ENCODE measurements at places on chromosomes 7 and 10. TPM values are rescaled to one million over a fixed set of nuclear protein-coding genes. Genes with fewer than 3 reads are reported as not detected.

The ATP6V0E2 gene
- 76.2 TPM for total RNA-seq

DNA sequence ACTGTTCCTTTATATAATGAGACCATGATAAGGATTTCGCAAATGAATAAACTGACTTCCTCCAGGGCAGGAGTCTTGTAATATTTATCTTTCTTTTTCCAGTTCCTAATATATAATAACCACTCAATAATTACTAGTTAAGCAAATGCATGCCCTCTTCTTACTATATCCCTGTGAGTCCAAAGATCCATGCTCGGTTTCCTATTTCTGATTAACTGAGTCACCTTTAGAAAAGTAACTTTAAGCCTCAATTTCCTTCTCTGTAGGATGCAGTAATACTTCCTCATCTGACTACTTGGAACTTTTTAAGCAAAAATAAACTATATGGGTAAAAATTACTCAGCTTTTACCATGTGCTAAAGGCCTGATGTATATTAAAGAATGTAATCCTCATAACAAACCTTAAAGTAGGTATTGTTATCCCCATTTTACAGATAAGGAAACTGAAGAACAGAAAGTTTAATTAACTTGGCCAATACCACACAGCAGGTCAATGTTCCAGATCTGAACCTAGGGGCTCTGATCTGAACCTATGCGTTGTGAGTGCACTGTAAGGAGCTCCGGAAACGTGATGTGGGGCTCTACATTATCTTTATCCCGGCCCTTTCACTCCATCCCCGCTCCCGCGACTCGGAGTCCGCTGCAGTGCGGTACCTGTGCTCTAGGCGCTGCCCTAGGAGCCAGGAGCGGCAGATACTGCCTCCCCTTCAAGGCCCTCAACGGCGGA is 458 bp downstream of the COX15 start:
- no peak for DNase-seq
- peak overlapping the region; percentile 91 for H3K27ac ChIP-seq
- H3K36me3 ChIP-seq = no peaks in the 10 kb centered on the region
- no peaks in the 10 kb centered on the region for H3K27me3 ChIP-seq

DNA sequence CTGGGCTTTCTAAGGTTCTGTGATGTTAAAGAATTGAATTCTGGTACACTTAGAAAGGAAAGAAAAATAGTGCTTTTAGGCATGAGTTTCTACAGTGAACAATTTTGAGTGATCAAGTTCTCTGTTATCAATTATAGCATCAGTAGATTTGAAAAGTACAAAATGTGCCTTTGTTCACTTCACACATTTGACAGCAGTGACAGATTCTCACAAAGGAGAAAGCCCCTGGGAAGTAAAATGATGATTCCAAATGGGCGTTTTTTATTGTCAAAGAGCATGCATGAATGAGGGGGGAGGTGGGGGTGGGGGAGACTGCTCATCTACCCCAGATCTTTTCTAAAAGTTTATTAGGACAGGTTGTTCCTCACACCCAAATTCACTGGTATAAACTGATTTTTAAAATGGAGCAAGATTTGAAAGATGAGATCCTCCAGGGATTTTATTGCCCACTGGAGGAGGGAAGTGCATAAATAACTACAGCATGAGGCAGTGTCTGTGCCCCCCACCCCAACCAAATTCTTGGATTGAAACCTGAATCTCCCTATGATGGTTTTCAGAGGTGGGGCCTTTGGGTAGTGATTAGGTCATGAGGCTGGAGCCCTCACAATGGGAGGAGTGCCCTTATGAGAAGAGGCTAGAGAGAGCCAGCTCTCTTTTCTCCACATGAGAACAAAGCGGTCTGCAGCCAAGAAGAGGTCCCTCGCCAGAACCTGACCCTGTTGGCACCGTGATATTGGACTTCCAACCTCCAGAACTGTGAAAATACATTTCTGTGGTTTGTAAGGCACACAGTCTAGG is 79.5 kb downstream of the AOAH start:
- no peak overlapping the region for H3K27ac ChIP-seq
- no peak for DNase-seq
- H3K4me3 ChIP-seq = no peak overlapping the region

GRCh38 chr7:154876516-154876915 is 126.4 kb downstream of the PAXIP1 start:
- no peak for DNase-seq
- H3K4me3 ChIP-seq = no peak overlapping the region
- H3K27me3 ChIP-seq = no peaks in the 10 kb centered on the region
- no peaks in the 10 kb centered on the region for H3K4me1 ChIP-seq

- H3K4me1 ChIP-seq = no peaks in the 10 kb centered on the region
- no peaks in the 10 kb centered on the region for H3K27me3 ChIP-seq
- H3K4me3 ChIP-seq = no peak overlapping the region
- no peaks in the 10 kb centered on the region for H3K36me3 ChIP-seq
These were observed 317.3 kb downstream of the PRPF18 start for GRCh38 chr10:13904064-13904463.

DNA sequence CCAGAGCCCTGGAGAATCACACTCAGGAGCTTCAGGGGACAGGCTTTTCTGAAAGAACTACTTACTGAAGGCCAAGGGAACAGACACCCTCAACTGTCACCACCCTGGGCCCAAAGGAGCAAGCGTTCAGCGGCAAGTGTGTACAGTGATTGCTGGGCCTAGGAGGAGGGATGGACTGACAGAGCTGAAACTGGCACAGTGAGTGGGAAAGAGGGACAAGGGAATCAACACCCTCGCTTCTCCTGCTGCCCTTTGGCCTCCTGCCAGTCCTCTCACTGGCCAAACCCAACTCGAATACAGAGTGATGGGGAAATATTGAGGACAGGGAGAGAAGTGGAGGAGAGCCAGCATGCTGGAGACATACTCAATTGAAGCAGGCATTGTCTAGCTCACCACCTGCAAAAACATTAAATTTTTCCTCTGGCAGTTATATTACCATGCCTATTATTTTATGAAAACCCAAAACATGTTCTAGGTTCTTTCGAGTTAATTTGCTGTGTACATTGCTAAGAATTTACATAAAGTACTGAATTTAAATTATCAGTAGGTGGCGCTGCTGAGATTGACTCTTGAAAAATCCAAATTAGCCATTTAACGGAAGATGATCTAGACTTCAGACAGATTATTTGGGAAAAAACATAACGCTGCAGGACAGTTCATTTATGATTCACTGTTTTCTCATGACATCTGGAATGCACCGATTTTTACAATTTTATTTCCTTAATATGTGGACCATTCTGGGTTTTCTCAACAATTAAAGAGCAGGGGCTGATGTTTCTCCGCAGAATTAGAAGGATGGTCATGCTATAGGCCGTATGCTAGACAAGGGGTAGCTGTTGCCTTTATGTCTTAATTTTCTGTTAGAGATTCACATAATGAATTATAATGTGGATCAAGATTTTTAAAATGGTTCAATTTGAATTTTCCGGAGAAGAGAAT is 14.7 kb upstream of the TMEM236 start:
- H3K27me3 ChIP-seq = no peaks in the 10 kb centered on the region
- no peak for DNase-seq
- no peak overlapping the region for H3K27ac ChIP-seq
- H3K4me1 ChIP-seq = no peaks in the 10 kb centered on the region
- H3K4me3 ChIP-seq = no peak overlapping the region
